ENCODE measurements at places on chromosomes 13 and 19.

DNA sequence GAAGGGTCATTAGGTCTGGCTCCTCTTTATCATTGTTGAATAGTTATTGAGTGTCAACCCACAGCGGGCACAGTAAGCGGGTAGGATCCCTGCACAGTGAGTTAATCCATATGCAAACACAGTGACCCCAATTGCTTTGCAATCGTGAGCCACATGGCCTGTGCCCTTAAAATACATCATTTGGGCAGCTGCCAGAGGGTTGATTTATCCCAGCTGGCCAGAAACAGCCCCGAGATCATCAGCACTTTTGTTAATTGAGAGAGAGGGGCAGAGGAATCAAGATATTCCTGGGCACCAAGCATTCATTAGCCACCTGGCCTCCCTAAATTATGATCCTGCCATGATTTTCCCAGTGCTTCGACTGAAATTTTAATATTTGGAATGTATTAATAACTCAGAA, 9.8 kb upstream of the CNMD start:
- no peak for DNase-seq

DNA sequence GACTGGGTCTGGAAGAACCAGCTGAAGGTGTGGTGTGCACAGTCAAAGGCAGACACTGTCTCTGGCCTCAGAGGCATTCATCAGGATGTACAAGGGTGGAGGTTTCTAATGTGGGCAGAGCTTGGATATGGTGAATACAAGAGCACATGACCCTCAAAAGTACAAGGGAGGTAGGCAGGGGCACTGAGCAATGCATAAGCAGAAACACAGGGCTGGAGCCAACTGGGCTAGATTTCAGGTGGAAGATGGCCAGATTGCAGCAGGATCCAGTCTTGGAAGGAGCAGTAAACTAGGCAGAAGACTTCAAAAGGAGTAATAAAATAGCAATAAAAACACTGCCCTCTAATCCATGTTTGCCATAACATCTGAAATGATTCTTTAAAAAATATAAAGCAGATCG, 417.1 kb downstream of the OLFM4 start:
- DNase-seq = no peak

- DNase-seq = no peak
Measured at GRCh38 chr13:30798776-30799355, 63.5 kb downstream of the ALOX5AP start.

DNA sequence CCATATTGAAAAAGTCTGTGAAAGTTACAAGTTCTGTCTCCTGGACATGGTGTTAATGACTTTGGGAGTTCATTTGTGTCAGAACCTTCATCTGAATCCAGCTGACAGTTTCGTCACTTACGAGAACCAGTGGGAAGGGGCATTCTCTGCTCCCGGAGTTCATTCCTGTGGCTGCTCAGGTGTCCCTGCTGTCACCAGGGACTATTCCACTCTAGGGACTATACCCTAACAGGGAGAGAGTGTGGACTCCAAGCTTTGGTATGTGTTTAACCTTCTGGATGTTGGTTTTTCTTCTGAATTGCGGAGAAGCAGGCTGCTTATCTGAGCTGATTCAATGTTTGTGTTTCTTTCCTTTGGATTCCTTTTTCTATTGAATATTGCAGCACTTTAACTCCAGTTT, 12.4 kb upstream of the ZNF709 start:
- no peak for DNase-seq

- no peak for DNase-seq
Measured at GRCh38 chr13:24271601-24272451, 37.6 kb upstream of the C1QTNF9 start.
